Stimulated activated CD8-positive, alpha-beta memory T cell treated with anti-CD3 and anti-CD28 coated beads, Interleukin-4, amount 100 ng/mL, for 1 hour (primary cell): ENCODE measurements at places on chromosomes 7 and 10.

- DNase-seq: no peak
These were observed 68.3 kb downstream of the NAMPT start for GRCh38 chr7:106216517-106216922.

- peak; percentile 33 for DNase-seq
These were observed at the start of gene CC2D2B for GRCh38 chr10:95907456-95908253. CC2D2B (plus strand) TSS chr10:95907975; CDS start chr10:95911324, 3,349 bp downstream.

- no peak for DNase-seq
These were observed 139.9 kb upstream of the AKR1E2 start for GRCh38 chr10:4685904-4686643.

DNA sequence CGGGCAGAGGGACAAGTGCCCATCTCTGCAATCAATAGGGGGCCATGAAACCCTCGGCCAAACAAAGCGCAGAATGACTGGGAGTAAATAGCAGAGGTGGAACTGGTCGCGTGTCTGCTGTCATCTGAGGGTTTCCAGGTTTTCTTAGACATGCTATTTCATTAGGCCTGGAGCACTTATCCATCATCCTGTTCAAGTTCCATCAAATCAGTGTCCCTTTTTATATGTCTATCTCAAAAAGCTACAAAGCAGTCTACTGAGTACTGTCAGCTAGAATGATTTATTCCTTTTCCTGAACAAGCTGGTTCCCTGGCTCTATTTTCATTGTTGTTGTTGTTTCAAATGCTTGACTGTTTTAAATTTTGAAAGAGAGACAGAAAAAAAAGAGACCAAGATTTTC, 590.5 kb downstream of the PARD3 start:
- no peak for DNase-seq

DNA sequence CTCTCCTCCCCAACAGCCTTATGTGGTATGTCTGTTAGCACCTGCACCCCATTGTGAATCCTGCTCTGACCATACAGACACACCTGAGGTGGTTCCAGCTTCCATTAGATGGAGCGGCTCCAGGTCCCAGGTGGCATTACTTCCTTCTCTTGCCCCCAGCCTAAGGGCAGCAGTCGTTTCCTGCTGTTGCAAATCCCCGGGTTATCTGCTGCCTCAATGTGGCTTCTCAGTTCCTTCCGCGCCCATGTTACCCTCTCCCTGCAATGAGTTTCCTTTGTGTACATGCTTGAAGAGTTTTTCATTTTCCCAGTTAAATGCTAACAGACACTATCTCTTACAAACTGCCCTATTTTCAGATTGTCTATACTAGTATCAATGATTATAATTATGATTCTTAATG, 62.8 kb upstream of the PRKCQ start:
- no peak for DNase-seq

GRCh38 chr7:127996253-127997071, 34.8 kb downstream of the LRRC4 start:
- no peak for DNase-seq

DNA sequence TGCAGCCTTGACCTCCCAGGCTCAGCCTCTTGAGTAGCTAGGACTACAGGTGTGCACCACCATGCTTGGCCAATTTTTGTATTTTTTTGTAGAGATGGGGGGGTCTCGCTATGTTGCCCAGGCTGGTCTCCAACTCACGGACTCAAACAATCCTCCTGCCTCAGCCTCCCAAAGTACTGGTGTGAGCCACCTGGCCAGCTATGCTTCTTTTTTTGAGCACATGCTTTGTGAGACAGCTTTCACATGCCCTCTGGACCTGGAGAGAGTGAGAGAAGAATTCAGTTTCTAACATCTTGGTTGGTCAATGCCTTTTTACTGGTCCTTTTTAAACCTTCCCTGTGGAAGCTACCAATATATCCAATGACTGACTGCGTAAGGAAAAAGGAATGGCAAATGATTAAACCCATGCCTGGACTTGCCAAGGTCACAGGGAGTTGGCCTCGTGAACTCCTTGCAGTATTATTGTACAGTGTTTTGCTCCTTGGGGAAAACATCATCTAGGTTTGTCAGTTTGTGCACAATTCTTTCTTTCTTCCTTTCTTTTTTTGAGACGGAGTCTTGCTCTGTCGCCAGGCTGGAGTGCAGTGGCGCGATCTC, 6.2 kb upstream of the FOXK1 start:
- DNase-seq: no peak

DNA sequence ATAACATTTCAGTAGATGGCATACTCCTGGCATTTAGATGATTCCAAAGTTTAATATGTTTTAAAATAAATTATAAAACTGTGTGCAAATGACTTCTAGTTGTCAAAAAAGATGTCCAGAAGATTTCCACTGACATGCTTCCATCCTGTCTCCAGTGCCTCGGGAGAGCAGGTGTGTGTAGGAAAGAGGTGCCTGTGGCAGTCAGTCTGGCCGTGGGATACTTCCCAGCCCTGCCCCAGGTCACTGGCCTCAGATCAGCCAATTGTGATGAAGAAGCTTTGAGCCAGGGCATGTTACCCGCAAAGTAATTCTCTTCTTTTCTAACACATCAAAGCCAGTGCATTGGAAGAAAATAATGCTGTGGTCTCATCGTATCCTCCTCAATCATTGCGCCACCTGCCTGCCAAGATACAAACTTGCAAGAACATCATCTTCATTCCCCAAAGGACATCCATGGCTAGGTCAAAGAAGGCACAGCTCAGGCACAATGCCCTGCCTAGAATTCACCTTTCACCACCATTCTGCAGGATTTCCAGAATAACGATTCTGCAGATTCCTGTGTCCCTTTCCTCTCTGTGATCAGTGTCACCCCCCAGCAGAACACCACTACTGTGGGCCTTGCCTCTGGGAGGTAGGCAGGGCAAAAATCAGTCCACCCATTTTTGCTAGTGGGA, 6.3 kb upstream of the KCNMA1 start:
- DNase-seq: no peak

DNA sequence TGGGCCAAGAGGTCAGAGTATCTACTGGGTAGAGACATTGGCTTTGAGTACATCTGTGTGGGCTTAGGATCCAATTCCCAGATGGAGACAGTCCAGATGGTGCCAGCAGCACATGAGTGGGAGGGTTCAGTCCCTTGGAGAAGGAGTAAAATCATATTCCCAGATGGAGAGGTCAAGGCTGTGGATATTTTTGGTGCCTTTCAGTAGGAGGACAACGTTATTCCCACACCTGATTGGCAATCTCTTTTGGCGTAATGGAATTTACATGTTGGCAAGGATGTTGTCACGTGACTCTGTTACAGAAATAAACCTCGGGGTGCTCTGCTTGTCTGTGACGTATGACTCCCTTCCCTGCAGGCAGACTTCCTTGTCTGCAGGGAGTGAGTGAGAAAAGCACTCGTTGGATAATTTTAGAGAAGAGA, 27.6 kb downstream of the NPS start:
- no peak for DNase-seq

DNA sequence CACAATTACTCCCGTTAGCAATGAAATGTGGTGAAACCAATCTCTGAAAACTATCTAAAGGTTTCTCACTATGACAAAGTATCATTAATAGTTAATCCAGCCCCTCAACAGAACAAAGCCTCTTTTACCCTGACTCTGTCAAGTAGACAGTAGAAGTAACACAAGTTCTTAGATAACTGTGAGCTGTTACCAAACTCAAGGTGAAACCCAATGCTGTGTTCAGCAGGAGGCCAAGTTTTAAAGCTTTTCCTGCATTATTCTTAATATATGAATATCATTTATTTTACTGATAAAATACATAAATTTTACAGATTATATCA, 109.1 kb downstream of the SRPK2 start:
- DNase-seq: no peak

DNA sequence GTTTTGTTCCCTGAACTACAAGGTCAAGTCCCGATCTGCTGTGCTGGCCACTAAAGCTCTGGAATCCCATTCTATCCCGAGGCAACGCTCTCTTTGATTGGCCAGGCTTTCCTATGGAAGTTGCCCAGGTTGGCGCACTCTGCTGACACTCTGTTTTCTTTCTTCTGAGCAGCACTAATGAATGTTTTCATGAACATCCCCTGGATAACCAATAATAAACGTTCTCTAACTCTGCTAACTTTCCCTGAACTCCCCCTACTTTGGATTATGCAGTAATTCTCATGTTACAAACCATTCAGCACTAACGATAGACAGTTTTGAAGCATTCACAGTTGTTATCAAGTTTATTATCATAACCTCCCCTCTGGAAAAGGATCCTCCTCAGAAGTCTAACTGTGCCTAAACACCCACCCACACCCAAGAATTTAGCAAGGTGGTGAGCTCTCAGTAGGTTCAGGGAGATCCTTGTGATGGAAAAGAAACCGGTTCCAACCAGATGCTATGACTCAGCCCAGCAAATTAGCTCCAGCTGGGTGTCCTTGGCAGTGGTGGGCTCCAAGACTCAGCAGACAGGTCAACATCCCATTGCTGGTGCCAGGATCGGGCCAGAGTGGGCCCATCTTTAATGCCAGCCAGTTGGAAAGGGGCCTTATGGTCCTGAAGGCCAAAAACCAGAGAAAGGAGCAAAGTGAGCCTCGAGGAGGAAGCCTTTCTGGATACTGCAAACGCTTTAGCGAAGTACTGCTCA, 68.4 kb downstream of the CREB3L2 start:
- no peak for DNase-seq

DNA sequence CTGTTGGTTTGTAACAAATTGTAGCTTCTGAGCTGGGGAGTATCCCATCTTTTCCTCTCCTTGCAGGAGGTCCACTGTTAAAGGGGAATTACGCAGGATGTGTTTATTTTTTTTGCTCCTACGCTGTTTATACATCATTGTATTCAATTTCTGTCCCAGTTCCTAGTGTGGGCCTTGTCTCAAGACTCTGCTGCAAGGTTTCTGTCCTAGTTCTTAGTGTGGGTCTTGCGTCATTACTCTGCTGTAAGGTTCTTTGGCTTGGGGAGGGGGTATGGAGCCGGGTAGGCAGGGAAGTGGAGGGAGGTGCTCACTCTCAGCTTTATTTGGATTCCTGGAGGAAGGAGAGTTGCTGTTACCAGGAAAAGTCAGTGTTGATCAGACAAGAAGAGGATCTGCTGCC, 64.0 kb upstream of the TRIM8 start:
- DNase-seq: no peak

GRCh38 chr10:78890506-78890905, 178.3 kb upstream of the ZMIZ1 start:
- no peak for DNase-seq

DNA sequence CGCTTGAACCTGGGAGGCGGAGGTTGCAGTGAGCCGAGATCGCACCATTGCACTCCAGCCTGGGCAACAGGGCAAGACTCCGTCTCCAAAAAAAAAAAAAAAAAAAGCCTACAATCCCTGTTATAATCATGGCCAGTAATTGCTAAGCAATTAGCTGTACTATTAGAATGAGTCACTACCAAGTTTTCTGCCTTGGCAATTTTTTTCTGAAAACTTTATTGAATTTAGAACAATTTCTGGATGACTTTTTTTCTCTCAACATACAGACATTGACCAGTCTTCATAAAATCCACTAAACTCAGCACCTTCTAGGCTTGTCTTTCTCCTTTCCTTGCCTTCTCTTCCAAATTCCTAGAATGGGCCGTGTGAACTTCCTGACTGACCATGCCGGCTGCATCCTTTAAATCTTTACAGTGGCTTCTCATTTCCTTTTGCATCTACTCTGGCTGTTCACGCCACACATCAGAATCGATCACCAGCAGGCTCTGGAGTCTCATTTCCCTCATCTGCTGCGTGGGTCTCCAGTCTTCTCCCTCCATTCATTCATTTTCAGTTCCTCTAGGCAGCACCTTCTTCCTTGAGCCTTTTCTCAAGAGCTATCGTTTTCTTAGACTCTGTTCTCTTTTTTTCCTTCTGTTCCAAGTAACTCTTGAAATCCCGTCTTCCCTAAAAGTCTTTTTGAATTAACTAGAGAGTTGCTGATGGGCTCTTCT, 107.9 kb downstream of the KAT6B start:
- no peak for DNase-seq

- DNase-seq: no peak
These were observed 455.4 kb upstream of the C7orf33 start for GRCh38 chr7:148135116-148135515.

- DNase-seq: no peak
These were observed 16.2 kb downstream of the ZNF786 start for GRCh38 chr7:149074116-149074885.

GRCh38 chr7:134932707-134933370, 53.5 kb upstream of the AGBL3 start:
- no peak for DNase-seq

DNA sequence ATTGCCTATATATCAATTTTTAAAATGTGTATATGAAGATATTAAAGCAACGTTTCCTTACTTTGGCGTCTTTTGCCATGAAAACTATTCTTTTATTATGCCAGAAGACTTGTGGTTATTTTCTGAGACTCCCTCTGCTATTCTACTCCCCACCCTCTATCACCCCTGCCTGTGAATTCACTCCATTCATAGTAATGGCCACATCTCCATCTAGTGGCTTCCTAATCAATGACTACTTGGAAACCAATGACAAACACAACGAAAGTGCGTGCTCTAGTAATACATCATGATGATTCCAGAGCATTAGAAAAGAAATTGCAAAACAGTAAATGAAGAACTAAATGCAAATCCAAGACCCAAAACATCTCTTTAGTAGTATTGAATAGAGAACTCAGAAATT, 186.7 kb upstream of the HGF start:
- no peak for DNase-seq

DNA sequence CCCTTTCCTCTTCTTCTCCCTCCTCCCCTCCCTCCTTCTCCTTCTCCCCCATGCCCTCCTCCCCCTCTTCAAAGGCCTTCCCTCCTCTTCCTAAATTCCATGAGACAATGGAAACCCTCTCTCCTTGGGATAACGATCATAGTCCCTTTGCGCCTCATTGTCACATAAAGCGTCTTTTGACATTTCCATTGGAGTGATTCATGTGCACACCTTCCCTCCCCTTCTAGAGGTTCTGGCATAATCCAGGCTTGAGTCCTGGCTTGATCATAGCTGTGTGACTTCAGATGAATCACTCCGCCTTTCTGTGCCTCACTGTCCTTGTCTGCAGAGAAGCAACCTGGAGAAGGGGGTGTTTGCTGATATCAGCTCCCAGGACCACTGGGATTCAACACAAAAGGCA, 204.2 kb downstream of the TNS3 start:
- DNase-seq: no peak

GRCh38 chr7:92034116-92034515, 93.5 kb downstream of the AKAP9 start:
- no peak for DNase-seq

DNA sequence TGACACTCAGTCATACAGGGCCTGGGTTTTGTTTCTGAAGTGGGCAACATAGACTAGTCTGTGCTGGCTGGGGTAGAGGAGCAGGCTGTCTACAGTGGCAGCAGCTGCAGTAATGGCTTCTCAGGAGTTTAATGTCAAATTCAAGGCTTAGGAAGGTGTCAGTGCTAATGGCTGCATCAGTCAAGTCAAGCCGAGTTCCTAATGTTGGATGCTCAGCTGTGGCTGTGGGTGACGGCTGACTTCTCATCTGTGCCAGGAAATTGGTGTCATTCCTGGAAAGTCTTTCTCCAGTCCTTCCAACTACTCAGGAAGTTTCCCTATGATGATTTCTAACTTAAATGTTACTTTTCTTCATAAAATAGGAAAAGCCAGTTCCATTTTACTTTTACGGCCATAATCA, 468.1 kb upstream of the IGFBP3 start:
- DNase-seq: no peak
